ENCODE measurements at places on chromosomes 11 and 22. TPM values are rescaled to one million over a fixed set of nuclear protein-coding genes. Genes with fewer than 3 reads are reported as not detected.
A peak's percentile ranks its signal among the peaks of the same experiment; 100 is the strongest.

- DNase-seq = no peak
Observed at GRCh38 chr11:72773291-72773690, 20.6 kb downstream of the STARD10 start.

Gene TRPM5
- total RNA-seq = 1.7 TPM

Gene SCGB1C1
- not detected for total RNA-seq

GRCh38 chr22:43389227-43389836 lies 22.5 kb upstream of the MPPED1 start:
- no peak for DNase-seq

DNA sequence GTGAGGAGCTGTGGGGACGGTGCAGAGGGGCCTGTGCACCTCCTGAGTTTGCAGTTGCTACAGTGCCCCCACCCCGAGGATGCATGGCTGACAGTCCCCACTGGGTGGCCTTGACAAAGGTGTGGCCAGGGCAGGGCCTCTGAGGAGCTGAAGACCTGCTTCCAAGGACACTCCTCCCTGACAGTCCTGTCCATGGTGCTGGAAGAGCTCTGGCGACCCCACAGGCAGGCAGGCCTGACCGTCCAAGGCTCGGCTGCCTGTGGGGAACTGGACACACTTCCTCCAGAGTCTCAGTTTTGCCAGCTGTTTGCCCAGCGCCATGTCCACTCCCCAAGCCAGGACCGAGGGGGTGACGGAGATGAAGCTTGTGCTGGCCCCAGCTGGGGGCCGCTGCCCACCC lies 32.7 kb downstream of the BRSK2 start:
- peak; percentile 42 for DNase-seq

GRCh38 chr11:44987506-44987905 lies 36.8 kb upstream of the TP53I11 start:
- no peak for DNase-seq

- no peak for DNase-seq
Observed at GRCh38 chr11:88531831-88532230, 194.3 kb upstream of the CTSC start.

Gene ZDHHC5
- total RNA-seq = 63.0 TPM

GRCh38 chr11:68954836-68955606 lies 25.8 kb downstream of the MRGPRD start:
- peak; percentile 62 for DNase-seq

Gene NRXN2
- total RNA-seq = not detected

DNA sequence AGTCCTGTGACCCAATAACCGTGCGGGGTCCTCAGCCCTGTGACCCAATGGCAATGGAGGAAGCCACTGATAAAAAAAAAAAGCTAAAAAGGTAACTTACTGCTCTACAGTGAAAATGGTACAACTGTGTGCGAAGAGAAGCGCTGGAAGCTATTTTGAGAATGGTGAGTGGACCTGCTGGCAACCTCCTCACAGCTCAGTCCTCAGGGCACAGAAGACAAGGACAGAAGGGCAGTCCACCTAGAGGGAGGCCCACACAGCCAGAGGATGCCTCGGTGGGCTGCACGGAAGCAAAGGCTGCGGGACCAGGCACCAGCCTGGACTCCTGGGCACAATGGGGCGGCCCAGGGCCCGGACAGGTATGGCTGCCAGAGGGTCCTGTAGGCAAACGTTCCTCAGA lies 35.6 kb downstream of the BRD1 start:
- DNase-seq = no peak

DNA sequence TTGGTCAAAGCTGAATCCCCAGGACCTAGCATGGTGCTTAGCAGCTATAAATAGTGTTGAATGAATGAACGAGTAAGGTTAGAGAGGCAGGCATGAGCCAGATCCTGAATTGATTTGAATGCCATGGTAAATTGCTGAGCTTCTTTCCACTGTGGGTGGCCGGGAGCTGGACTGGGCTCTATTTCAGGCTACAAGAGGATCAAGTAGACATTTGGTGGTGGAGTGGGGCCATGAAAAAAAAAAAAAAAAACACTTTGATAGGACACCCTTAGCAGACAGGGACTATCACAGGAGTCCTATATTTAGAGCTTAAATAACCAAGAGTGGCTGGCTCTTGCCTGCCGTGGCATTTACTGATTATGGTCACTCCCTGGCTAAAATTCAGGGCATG lies 77.6 kb downstream of the MIAT start:
- DNase-seq = no peak

- no peak for DNase-seq
Observed at GRCh38 chr11:55324500-55324899, 18.5 kb upstream of the OR4A16 start.

DNA sequence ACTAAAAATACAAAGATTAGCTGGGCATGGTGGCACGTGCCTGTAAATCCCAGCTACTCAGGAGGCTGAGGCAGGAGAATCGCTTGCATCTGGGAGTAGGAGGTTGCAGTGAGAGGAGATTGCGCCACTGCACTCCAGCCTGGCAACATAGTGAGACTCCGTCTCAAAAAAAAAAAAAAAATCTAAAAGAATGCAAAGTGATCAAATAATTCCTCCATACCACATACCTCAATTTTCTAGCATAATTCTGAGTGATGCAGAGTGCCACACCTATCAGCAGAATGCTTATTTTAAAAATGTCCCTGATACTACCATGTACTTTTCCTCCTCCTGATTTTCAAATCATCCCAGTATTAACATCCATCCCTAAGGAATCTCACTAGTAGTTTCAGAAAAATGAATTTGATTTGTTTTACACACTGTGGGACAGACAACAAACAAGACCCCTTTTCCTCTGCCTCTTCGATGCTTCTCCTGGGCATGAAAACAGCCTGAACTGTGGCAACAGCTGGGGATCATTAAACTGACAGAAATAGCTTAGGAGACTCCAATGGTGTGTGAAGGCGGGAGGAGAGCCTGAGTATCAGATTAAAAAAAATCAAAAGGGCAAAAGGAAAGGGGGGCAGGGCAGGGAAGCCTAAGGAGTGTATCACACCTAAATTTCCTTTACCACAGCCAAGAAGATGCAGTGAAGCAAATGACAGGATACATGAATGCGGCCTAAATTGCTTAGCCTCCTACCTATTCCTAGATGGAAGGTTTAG lies 114.7 kb downstream of the SGSM3 start:
- no peak for DNase-seq

GRCh38 chr11:108654994-108655631 lies 9.8 kb upstream of the DDX10 start:
- DNase-seq = peak; percentile 86

- DNase-seq = no peak
Observed at GRCh38 chr11:2355000-2355644, 22.0 kb upstream of the CD81 start.
